ENCODE measurements at places on chromosomes 7 and 10.

GRCh38 chr10:128297709-128298378 lies 171.6 kb upstream of the MKI67 start:
- no peak for DNase-seq

- DNase-seq: no peak
Measured at GRCh38 chr7:140213684-140214074, 36.9 kb upstream of the KDM7A start.

- DNase-seq: peak; percentile 16
Measured at GRCh38 chr7:30430276-30430675, 48.3 kb downstream of the NOD1 start.

DNA sequence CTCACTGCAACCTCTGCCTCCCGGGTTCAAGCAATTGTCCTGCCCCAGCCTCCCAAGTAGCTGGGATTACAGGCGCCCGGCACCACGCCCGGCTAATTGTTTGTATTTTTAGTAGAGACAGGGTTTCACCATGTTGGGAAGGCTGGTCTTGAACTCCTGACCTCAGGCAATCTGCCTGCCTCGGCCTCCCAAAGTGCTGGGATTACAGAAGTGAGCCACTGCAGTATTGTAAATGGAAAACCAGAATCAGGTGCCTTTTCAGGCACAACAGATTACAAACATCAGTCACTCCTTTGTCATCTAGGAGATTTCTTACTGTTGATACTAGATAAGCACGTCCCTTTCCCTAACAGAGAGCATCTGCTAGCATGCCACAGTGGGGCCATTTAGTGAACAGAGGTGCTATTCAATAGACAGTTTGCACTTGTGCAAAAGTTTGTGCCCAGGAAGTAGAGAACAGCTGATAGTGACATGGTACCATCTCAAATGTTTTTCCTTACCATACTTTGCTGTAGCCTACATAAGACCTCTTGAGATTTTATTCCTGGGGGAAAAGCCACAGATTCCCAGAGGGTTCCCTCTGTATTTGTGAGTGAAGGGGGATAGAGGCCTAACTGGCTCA lies 24.5 kb upstream of the WAC start:
- no peak for DNase-seq
